ENCODE measurements at places on chromosomes 3 and 15.

- peak; percentile 22 for DNase-seq
These were observed 160.1 kb downstream of the ARRDC4 start for GRCh38 chr15:98120561-98120960.

GRCh38 chr15:58381697-58382096 is 50.1 kb upstream of the LIPC start:
- DNase-seq: no peak

- no peak for DNase-seq
These were observed 62.1 kb downstream of the PRICKLE2 start for GRCh38 chr3:64163019-64163754.

- DNase-seq: no peak
These were observed 471.0 kb upstream of the SEMA6D start for GRCh38 chr15:47246317-47246716.

DNA sequence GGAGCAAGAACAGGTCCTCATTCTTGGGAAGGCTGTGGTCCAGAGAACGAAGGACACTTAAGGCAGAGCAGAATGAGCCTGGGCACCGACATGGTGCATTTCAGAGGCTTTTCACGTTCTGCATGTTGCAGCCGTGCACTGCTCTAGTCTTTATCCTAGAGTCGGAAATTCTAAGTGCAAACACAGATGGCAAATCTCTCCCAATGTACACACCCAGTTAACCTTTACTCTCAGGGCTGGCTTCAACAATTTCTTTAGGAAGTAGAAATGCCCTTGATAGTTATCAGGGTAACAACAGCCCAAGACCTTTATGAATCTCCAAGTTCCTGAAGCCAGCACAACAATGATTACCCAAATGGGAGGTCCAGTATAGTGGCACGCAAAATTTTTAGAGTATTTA is 39.1 kb upstream of the LRTM1 start:
- DNase-seq: no peak

- no peak for DNase-seq
These were observed 42.5 kb downstream of the CAPN3 start for GRCh38 chr15:42401544-42402454.

DNA sequence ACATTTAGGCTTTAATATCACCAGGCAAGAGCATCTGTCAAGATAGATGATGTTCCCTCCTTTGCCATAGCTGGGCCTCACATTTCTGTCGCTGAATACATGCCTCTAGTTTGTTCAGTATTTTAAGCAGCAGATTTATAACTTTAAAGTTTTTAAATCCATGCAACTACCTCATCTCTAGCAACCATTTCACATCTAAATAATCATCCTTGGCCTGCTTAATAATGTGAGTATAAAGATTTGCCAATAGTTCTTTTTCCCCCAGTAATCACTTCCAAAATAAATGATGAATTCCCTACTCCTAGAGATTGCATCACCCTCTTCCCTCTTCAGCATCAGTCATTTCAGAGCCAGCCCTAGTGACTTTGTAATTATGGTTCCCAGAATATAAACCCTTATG is 36.2 kb upstream of the FILIP1L start:
- no peak for DNase-seq

GRCh38 chr3:55267206-55267930 is 219.7 kb downstream of the WNT5A start:
- no peak for DNase-seq

DNA sequence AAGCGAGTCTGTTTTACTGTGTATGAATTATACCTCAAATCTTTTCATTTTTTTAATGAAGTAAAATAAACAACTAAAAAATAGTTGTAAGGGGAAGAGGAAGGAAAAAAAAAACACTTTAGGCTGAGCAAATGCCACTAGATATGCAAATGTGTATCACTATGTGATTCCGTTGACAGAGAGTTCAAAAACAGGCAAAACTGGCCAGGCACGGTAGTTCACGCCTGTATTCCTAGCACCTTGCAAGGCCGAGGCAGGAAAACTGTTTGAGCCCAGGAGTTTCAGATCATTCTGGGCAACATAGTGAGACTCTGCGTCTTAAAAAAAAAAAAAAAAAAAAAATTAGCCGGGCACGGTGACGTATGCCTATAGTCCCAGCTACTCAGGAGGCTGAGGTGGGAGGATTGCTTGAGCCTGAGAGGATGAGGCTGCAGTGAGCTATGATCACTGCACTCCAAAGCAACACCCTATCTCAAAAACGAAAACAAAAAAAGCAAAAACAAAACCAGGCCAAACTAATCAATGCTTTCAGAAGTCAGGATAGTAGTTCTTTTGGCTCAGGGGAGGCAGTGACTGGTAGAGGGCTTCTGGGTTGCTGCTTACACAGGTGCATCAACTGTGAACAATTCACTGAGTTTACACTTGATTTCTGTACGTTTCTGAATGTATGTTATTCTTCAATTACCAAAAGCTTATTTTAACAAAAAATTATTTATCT is 7.4 kb downstream of the PRC1 start:
- no peak for DNase-seq

DNA sequence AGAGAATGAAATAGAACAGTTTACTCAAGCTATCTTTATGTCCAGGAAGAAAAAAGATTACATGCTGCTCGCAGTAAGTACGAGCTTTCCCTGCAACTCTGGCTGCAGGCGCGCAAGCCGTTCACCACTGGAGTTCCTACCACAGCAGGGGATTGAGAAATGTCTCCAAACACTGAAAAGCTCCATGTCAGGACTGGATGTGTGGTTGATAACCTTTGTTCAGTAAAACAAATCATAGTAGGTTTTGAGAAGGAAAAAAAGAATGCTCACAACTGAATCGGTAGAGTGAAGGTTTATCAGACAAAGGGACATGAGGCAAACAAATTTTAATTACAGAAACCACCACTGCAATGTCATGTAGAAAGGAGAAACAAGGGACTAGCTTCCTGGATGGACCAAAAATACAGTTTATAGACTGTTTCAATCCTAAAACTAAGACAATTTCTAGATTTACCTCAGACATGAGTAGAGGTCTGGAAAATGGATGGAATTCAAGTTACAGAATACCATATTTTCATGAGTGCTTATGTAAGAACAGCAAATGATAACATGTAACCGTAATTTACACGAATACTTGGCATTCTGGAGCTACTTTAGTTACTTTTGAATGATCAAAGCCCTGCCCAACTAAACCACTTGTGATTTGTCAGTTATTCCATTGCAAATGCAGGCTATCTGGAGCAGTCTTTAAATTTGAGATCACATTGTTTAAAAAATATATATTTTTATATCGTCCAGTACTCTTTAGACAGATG is 471.1 kb downstream of the SHQ1 start:
- DNase-seq: no peak

- DNase-seq: no peak
These were observed 105.4 kb upstream of the CCDC54 start for GRCh38 chr3:107271787-107272387.

GRCh38 chr3:5707794-5708193 is 520.3 kb downstream of the EDEM1 start:
- no peak for DNase-seq

- DNase-seq: no peak
These were observed 386.5 kb upstream of the PROK2 start for GRCh38 chr3:72171463-72171881.

GRCh38 chr3:51568036-51568435 is 29.5 kb downstream of the RAD54L2 start:
- DNase-seq: no peak

- DNase-seq: no peak
These were observed 3.3 kb downstream of the NDUFAF3 start for GRCh38 chr3:49025005-49025792.

DNA sequence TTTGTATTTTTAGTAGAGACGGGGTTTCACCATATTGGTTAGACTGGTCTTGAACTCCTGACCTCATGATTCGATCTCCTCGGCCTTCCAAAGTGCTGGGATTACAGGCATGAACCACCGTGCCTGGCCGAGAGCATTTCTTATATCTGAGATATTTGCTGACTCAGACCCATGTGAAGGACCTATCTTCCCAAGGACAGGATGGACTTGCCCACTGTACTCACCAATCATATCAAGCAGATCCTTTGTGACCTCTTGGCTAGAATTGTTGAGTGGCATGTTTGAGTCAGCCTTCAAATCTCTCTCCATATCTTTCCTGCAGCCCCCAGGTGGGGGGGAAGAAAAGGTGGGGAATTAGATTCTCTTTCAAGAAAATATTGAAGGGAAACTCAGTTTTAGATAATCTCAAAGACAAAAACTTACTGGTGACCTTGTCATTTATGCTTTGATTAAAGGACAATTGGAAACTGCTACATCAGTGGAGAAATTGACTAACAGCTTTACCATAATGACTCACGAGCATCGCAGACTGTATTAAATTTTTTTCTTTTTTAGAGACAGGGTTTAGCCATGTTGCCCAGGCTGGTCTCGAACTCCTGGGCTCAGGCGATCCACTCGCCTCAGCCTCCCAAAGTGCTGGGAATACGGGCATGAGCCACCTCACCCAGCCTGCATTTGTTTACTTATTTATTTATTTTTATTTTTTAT is 3.1 kb downstream of the C3orf62 start:
- DNase-seq: no peak

GRCh38 chr15:51281368-51281967 is 56.9 kb downstream of the CYP19A1 start:
- no peak for DNase-seq

GRCh38 chr3:58041182-58041825 is 33.1 kb downstream of the FLNB start:
- DNase-seq: no peak

DNA sequence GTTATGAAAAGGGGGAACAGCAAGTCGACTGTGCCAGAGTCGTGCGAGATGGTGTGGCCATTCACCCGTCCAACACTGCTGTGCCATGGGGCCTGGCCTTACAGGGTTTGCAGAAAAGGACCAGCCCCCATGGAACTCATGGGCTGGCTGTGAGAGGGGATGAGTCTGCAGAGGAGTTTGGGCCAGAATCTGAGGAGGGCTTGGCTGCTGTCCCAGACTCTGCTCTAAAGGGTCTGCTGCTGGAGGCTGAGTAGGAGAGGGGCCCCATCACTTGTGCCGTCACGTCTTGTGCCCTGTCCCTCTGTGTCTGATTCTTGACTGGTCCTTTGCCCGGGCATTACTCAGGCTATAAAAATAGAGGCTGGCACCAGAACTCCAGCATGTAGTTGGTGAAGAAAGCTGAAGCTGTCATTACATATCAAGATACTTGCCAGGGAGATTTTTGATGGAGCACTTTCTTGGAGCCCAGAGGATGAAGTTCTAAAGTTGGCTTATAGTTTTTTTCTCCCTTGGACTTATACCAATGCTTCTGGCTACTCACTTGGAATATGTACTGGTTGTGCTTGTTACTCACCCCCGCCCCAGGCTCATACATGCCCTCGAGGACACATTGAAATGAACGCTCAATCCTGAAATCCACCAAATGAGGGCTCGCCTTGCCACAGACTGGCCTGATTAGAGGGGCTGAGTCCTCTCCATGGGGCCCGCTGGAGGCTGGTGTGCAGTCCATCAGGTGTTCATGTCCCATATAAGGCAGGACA is 10.2 kb downstream of the PXYLP1 start:
- no peak for DNase-seq

GRCh38 chr15:91521548-91521947 is 332.0 kb upstream of the SLCO3A1 start:
- no peak for DNase-seq

- no peak for DNase-seq
These were observed 106.6 kb downstream of the SSR3 start for GRCh38 chr3:156448300-156448699.

GRCh38 chr3:72344236-72344635 is 504.0 kb downstream of the SHQ1 start:
- no peak for DNase-seq

- DNase-seq: no peak
These were observed 303.8 kb upstream of the NECTIN3 start for GRCh38 chr3:110767838-110768237.

- no peak for DNase-seq
These were observed 112.6 kb downstream of the USP13 start for GRCh38 chr3:179765396-179765795.

DNA sequence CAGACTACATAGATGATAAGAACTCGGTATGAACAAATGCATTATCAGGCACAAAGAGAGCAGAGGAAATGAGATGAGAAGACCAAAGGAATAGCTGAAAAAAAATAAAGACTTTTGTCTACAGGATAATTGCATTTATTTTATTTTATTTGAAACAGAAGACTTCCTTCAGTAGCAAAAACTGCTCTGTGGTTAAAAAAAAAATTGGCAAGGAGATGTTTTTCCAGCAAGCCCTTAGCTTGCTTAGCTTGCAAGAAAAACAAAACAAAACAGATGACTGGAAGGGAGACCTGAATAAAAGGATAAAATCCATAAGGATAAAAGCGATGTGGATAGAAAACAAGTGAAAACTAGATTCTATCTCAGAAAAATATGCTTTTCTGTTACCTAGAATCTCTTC is 9.1 kb upstream of the PPM1L start:
- DNase-seq: no peak

GRCh38 chr3:150725548-150725947 is 21.8 kb upstream of the ERICH6 start:
- DNase-seq: no peak

DNA sequence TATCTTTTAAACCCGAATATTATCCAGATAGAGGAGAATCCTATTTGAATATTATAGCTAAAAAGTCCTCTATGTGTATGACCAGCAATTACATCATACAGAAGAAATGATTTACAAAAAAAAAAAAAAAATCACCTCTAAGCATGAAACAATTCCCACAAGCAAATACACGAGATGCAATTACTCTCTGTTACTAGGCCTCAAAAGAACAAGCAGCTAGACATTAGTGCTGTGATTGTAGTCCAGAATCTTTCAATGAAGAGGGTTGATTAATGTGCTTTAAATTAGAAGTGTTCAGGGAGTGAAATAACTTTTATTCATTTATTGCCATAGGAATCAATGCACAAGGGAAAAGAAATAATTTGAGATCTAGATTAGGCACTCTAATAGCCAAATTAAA is 1379.5 kb upstream of the GBE1 start:
- DNase-seq: no peak

DNA sequence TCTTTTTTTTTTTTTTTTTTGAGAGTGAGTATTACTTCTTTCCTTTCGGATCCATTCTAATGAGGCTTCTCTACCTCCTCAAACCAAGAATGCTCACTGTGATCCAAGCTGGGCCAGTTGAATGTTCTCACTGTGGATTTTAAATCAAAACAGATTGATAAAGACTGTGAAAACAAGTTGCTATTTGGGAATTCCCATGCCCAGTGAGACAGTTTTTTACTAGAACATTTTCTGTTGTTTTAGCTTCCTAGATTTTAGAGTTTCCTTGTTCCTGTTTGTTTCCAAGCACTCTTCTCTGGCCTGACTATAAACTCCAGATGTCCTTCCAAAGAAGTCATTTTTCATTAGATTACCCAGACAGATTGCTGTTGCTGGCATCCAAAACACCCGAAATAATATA is 60.1 kb upstream of the GALNT15 start:
- no peak for DNase-seq

DNA sequence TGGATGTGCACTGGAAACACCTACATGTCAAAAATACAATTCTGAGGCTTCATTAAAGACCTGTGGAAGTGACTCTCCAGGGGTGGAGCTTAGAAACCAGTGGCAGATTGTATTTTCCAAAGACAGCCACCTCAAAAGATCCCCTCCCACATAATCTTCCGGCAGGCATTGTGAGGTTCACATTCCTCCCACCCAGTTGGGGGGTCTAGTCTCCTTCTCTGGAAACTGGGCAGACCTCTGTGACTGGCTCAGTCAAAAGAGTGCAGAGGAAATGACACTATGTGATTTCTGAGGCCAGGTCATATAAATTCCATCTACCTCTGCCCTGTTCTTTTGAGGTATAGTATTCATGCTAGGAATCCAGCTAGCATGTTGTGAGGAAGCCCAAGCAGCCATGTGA is 1.9 kb upstream of the CFAP92 start:
- DNase-seq: no peak

Measured in T1000 (cell line).